Gastroesophageal sphincter (tissue), 4 donors: ENCODE measurements at places on chromosomes 13 and 19.

DNA sequence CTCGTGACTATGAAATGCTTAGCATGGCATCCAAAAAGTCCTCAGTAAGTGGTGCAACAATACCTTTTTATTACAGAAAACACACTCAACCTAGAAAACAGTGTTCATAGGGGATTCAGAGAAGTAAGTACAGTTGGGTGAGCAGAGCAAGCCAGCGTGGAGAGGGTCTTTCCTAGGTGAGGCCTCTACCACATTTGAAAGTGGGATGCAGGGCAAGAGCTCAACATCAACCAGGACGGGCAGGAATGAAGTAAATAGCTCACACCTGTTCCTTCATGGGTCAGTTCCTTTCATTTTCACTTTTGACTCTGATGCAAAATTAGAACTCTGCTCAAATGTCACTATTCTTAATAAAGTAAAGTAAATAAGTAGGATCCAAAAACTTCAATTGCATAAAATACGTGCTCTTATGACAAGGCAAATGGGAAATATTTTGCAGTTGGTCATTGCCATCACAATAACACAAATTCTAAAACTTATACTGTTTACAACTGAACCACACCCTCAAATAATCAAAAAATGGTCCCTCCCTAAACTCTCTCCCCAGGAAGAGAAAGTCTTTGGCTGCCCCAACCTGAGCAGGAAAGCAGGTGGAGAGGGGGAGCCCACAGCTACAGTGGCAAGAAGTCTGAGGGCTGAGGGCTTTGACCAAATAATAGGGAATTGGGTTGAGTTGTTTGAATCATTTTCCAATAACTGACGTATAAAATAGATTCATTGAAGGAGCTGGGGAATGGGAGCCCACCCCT, 20.2 kb downstream of the CHAMP1 start:
- no peak for ATAC-seq

- no peak for ATAC-seq
These were observed 284.7 kb downstream of the SLC7A1 start for GRCh38 chr13:29310806-29311205.

- no peak for ATAC-seq
These were observed 107.5 kb downstream of the KLF12 start for GRCh38 chr13:74026753-74027152.

GRCh38 chr13:82879921-82880320, 1002.4 kb downstream of the SLITRK1 start:
- ATAC-seq: no peak

- ATAC-seq: no peak
These were observed 64.7 kb downstream of the RNASEH2B start for GRCh38 chr13:50974268-50974667.

DNA sequence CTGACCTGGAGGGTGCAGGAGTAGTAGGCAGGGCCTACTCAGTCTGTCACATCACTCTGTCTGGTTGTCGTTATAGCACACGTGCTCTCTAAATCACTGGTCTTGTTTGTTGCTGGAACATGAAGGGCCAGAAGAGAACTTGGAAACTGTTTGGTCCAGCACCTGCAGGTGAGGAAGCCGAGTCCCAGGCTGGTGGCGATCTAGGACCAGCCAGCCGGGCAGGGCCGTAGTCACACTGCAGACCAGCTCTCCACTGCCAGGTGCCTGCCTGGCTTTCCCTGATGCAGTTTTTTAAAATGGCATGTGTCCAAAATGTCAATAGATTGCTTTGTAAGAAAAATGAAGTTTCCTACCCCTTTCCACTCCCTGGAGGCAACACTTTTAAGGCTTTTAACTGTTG, 53.7 kb downstream of the GGACT start:
- no peak for ATAC-seq

DNA sequence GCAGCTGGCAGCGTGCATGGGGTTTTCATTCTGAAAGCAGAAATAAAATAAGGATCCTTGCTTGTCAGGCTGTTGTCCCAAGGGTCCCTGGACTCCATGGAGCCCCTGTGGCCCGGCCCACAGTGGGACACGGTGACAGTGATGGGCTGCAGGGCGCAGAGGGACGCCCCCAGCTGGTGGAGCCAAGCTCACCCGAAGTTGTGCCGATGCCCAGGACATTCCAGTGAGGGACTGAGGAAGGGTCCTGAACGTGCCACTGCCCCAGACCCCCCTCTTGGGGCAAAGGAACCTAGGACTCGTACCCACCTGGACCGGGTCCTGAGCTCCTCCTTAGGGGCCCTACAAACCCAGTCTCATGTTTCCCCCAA, 35.0 kb downstream of the MYO9B start:
- no peak for ATAC-seq

DNA sequence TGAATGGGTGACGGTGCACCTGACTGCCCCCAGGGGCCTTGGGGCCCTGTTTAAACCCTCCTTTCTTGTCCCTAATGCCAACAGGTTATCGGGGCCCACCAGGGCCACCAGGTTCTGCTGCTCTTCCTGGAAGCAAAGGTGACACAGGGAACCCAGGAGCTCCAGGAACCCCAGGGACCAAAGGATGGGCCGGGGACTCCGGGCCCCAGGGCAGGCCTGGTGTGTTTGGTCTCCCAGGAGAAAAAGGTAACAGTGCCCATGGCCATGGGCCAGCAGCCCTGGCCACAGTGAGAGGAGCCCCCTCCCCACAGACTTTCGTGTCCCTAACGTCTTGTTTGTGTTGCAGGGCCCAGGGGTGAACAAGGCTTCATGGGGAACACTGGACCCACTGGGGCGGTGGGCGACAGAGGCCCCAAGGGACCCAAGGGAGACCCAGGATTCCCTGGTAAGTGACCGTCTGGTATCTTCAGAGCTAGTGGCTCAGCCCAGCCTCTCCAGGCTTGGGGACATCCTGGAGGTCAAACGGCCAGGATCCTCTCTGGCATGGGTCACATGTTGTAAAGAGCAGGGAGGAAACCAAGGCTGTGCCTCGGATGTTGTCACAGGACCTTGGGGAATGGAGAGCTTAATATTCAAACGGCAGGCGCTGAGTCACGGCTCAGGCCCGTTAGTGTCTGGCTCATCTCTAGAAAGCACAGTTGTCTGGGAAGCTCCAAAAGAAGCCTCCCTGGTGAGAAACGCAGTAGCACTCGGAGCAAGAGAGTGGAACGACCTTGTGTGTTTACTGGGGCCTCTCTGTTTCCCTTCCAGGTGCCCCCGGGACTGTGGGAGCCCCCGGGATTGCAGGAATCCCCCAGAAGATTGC, 58.3 kb downstream of the RAB20 start:
- no peak for ATAC-seq

GRCh38 chr13:37701306-37701705, 102.7 kb upstream of the POSTN start:
- ATAC-seq: no peak

DNA sequence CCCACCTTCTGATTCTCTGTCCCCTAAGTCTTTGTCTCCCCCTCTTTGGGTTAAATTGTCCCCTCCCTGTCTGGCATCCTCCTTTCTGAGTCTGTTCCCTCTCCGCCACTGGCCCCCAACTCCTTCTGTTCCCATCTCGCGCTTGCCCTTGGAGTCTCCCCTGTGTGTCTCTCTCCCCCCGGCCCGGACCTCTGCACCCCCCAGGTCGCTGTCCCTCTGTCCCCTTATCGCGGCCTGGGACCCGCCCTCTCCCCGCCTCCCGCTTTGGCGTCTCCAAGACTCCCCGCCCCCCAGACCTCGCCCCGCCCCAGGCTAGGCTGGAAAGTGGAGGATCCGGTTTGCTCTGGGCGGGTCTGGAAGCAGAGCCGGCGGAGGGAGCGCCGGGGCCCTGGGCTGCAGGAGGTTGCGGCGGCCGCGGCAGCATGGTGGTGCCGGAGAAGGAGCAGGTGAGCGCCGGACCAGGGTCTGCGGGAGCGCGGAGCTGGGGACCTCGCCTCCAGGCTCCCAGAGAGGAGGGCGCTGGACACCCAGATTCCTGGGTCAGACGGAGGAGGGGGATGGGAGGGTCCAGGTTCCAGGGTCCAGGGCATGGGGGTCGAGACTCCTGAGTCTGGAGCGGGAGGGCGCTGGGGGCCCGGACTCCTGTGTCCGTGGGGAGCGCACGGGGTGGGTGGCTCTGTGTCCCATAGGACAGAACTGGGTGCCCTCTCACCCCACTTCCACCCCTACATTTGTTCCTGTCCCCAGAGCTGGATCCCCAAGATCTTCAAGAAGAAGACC, at the start of gene TRPM4:
Gene TRPM4 (plus strand): TSS at position 348 of the 780 bp plus-strand sequence. CDS start 75 bp downstream, at position 423.
- ATAC-seq: peak; percentile 98

DNA sequence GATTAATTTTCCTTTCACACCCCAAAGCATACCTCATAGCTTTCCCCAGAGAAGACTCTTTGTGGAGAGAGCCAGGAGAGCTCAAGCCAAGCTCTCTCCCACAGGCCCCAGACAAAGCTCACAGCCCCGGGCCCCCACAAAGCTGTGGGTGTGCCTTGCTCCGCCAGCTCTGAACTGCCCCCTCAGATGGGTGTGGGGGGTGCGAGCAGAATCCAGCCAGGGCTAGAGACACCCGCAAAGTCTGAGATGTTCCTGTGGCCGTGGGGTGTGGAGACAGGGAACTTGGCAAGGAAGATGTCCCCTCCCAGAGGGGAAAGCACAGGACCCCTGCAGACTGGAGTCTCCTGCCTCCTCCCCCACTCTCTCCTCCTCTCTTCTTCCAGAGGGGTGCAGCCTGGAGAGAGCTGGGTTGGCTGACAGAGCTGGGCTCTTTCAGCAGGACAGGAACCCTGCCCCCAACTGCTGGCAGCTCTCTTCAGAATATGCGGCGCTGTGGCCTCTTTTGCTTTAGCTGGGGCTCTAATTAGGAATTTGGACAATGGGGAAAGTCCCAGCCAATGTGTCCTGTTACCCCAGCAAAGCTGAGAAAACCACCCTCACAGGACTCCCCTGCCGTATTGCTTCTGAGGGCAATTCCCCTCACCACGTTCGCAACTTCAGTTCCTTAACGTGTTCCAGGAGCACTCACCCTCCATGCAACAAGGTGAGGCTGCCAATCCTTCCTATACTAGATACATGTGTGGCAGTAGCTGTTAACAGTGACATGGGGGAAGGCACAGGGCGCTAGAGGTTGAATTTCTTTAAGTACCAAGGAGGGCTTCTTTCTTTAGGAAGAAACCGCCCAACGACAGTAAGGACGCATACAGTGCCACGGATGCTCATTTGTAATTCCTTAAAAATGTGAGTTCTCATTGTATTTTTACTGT, 170.0 kb downstream of the COL4A1 start:
- ATAC-seq: no peak

- peak; percentile 52 for ATAC-seq
These were observed 5.3 kb downstream of the DENND1C start for GRCh38 chr19:6476155-6476895.

- no peak for ATAC-seq
These were observed 55.5 kb downstream of the CYSLTR2 start for GRCh38 chr13:48709213-48709612.

- no peak for ATAC-seq
These were observed 8.9 kb downstream of the TTYH1 start for GRCh38 chr19:54424201-54424600.

DNA sequence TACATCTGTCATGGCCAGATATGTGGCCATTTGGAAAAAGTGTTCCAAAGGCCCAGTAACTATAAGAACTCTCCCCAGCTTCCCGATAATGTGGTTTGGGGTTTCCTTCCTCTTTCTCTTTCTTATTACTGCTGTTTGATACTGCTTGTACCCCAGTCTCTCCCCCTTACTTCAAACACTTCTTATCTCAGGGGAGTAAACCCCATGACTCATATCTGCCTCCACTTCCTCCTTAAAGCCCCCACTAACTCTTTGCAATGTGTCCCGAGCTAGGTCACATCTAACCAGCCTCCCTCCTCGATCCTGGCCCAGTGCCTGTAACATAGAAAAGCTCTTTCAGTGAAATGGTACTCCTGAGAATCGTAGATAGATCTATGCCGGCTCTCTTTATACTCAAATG, 82.4 kb upstream of the STARD13 start:
- no peak for ATAC-seq

DNA sequence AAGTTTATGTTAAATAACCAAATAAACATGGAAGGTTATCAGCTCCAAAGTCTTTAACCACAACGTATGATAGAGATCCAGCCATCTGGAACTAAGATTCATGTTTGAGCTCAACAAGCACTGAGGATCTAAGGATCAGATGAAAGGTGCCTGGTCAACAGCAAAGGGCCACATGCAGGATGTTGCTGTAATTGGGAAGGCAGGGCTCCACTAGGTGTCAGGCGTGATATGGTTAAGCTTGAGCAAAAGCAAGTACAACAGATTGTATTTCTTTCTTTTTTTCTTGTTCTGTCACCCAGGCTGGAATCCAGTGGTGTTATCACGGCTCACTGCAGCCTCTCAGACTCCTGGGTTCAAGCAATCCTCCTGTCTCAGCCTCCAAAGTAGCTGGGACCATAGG, 12.0 kb downstream of the EBPL start:
- ATAC-seq: no peak

DNA sequence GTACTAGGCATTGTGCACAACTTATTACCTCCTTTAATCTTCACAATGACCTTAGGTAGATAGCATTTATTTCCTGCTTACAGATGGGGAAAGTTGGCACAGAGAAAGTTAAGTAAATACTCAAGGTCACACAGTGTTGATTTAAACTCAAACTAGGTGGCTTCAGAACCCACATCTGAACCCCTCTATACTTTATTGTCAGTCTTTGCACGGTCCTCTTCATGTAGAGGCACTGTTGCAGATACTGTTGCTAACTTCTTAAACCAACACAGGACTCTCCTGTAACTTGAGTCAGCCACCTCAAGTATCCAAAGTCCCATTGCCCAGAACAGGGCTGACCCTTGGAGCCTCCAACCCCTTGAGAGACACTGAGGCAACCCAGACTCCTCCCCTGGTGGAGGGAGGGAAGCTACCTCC, 48.8 kb downstream of the FRY start:
- ATAC-seq: no peak

DNA sequence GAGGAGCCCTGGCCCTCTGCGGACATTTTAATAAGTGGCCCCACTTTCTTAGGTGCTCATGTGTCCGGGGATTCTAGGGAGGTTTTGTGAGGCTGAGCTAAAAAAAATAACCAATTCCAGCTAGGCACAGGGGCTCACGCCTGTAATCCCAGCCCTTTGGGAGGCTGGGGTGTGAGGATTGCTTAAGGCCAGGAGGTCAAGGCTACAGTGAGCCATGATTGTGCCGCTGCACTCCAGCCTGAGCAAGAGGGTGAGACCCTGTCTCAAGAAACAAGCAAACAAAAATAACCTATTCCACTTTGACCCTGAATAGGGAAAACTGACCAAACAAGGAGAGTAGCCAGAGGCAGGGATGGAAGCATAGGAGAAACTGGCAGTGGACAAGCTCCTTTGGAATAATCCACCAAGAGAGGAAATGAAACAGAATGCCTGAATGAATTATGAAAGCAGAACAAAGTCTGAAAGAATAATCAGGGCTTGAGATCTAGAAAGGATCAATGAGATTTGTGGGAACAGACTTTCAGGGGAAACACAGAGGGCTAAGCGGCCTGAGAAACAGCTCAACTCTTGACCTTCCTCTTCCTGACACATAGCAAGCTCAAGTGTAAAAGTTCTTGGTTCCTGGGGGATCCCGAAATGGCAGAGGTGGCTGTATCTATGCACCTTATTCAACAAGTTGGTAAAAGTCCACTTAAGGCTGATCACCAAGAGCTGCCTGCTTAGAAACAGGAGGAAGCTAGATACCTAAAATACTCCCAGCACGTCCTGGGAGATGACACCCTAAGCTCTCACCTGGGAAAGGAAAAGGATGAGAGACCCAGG, 30.1 kb upstream of the FFAR2 start:
- no peak for ATAC-seq

- ATAC-seq: no peak
These were observed 62.6 kb downstream of the IER2 start for GRCh38 chr19:13212759-13213330.

GRCh38 chr19:37948362-37948761, 41.4 kb downstream of the SIPA1L3 start:
- no peak for ATAC-seq
